Activated CD8-positive, alpha-beta T cell treated with anti-CD3 and anti-CD28 coated beads for 36 hours (primary cell): ENCODE measurements at places on chromosomes 6 and 20. TPM values are rescaled to one million over a fixed set of nuclear protein-coding genes. Genes with fewer than 3 reads are reported as not detected.

- H3K36me3 ChIP-seq, result peaks cover 53% of the 10 kb centered on the region
- no peak overlapping the region for H3K4me3 ChIP-seq
- H3K27me3 ChIP-seq, result no peaks in the 10 kb centered on the region
- peak; percentile 56 for DNase-seq
- peaks cover 32% of the 10 kb centered on the region for H3K4me1 ChIP-seq
Observed at GRCh38 chr6:158629367-158630221, 14.9 kb downstream of the DYNLT1 start.

The CCN6 gene
- not detected for total RNA-seq

The ETV7 gene
- total RNA-seq, result 0.51 TPM

GRCh38 chr6:49966334-49966733 lies 2.4 kb upstream of the DEFB114 start:
- no peaks in the 10 kb centered on the region for H3K36me3 ChIP-seq
- H3K4me3 ChIP-seq, result no peak overlapping the region
- no peak overlapping the region for H3K27ac ChIP-seq

DNA sequence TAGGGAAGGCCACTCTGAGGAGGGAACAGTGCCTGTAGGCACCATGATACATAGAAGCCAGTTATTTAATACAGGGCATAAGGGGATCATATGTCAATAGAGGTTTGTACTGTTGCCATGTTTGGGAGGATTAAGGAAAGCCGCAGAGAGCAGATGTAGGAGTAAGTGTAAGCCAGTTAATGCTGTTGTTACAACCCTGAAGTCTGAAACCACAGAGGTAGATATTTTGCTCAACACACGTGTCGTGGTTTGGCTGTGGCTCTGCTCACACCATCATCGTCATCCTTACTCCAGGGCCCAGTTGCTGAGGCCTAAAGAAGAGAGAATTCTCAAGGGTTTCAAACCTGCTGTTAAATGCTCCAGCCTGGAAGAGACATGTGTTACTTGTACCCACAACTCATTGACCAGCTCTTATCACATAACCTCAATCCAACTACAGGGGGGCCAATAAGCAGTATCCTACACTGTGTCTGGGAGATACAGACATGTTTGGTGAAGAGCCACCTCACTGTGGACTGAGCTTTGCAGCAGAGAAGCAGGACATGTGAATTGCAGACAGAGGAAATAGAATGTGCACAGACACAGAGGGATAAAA lies 31.0 kb upstream of the PSMF1 start:
- H3K4me3 ChIP-seq, result no peak overlapping the region
- H3K27ac ChIP-seq, result no peak overlapping the region
- peaks cover 14% of the 10 kb centered on the region for H3K36me3 ChIP-seq
- DNase-seq, result peak; percentile 36
- H3K4me1 ChIP-seq, result peaks cover 26% of the 10 kb centered on the region

DNA sequence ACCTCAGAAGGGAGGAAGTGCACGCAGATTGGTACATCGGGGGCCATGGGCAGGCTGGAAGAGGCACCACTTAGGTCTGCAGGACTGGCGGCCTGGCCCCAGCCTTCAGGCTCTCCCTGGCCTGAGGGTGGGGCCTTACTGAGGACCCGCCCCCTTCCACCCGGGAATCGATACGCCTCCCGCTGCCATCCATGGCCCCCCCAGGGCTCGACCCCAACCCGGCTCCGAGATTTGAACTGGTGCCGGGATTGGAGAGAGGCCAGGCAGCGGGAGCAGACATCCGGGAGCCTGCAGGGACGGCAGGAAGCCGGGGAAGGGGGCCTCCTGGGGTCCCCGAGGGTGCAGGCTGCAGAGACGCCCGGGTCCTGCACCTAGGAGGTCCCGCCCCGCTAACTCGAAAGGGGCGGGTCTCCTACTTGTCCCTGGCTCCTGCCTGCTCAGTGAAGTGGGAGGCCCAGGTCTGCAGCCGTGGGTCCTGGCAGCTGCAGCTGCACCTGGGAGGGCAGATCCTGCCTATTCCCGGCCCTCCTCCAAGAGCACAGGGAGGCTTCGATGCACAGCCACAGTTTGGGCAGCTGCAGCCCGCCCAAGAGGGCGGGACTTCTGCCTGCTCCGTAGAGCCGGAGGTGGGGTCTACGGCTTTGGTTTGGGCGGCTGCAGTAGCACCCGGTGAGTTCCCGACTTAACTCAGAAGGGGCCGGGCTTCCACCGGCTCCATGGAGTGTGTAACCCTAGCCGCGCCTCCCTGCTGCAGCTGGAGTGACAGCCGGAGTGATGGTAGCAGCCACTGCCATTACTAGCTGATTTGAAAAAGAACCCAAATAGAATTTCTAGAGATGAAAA lies 35.2 kb upstream of the TBC1D22B start:
- H3K27ac ChIP-seq, result no peak overlapping the region
- DNase-seq, result peak; percentile 88
- H3K36me3 ChIP-seq, result no peaks in the 10 kb centered on the region
- no peaks in the 10 kb centered on the region for H3K27me3 ChIP-seq

DNA sequence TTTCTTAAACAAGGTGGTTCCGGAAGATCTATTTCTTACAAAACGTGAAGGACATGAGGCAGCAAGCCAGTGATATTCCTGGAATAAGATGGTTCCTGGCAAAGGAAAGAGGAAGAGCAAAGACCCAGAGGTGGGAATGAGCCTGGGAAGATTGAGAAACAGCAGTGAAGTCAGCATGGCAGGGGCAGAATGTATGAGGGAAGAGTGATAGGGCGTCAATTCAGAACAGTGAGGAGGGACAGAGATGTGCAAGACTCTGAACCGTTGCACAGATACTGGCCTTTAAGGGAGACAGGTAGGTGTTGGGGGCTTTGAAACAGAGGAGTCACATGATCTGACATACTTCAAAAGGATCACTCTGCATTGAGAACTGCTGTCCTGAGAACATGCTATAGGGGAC lies 338.3 kb downstream of the CBLN4 start:
- no peaks in the 10 kb centered on the region for H3K4me1 ChIP-seq
- H3K27me3 ChIP-seq, result no peaks in the 10 kb centered on the region
- H3K4me3 ChIP-seq, result no peak overlapping the region
- DNase-seq, result no peak
- no peaks in the 10 kb centered on the region for H3K36me3 ChIP-seq
